ENCODE measurements at places on chromosomes 3 and 15. TPM values are rescaled to one million over a fixed set of nuclear protein-coding genes. Genes with fewer than 3 reads are reported as not detected.

GRCh38 chr3:62703451-62704167 is 171.6 kb downstream of the CADPS start:
- no peak for DNase-seq
- no peak overlapping the region for H3K4me3 ChIP-seq
- no peaks in the 10 kb centered on the region for H3K4me1 ChIP-seq
- H3K27ac ChIP-seq: no peak overlapping the region

Gene CGNL1
- polyA plus RNA-seq: 7.8 TPM

DNA sequence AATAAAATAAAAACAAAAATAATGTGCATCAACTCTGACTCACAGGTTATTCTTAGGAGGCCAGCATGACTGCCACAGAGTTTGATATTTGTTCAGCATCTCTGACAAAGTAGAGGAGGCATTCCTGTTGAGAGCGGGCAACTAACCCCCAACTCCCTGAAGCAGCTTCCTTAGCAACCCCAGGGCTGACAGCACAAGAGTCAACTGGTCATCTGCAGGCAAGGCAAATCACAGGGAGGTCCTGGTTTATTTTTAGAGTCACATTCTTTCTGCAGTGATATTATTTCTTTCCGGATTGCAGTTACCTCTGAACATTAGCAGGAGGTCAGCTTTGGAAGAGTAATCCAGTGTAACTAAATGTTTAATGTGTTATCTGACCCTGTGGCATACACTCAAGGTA is 273.0 kb downstream of the PLCL2 start:
- H3K4me3 ChIP-seq: no peak overlapping the region
- H3K36me3 ChIP-seq: peaks cover 79% of the 10 kb centered on the region
- H3K4me1 ChIP-seq: no peaks in the 10 kb centered on the region

DNA sequence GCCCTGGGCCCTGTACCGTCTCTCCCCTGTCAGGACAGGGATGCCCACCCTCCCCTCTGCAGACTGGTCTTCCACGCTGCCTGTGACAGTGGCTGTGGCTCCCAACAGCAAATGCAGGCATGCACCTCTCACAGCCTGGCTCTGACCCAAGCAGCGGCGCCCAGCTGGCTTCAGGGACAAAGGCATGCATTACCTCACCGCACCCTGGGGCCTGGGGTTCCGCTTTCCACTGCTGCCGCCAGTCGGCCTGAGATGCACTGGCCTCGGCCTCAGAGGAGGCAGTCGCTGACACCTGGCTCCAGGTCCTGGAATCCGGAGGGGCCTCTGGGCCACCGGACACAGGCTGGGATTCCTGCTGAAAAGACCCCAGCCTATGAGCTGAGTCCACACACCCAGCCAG is 70.3 kb downstream of the SCN5A start:
- H3K4me3 ChIP-seq: no peak overlapping the region
- no peaks in the 10 kb centered on the region for H3K27me3 ChIP-seq
- no peak overlapping the region for H3K27ac ChIP-seq
- no peaks in the 10 kb centered on the region for H3K36me3 ChIP-seq
- DNase-seq: no peak
- no peaks in the 10 kb centered on the region for H3K4me1 ChIP-seq

Gene ISLR
- 24.8 TPM for polyA plus RNA-seq

DNA sequence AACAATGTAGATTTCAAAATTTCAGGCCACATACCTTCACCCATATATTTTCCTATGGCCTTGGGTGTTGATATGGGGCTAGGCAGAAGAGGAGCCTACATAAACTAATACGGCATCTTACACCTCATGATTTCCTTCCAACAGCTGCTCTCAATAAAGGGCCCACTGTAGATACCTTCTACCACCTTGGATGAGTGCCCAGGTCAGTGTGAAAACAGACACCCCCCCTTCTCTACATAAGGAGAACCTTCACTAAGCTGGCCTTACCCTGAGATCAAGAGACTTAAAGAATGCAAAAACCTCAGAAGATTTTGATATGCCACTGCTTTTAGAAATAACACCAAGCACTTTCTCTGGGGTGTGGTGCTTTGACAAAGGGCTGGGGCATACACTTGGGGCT is 42.7 kb downstream of the SH3BP5 start:
- no peak overlapping the region for H3K27ac ChIP-seq
- H3K4me3 ChIP-seq: no peak overlapping the region
- DNase-seq: no peak
- no peaks in the 10 kb centered on the region for H3K27me3 ChIP-seq
- peaks cover 4% of the 10 kb centered on the region for H3K4me1 ChIP-seq

Gene TRPM7
- polyA plus RNA-seq: 34.4 TPM

- peaks cover 2% of the 10 kb centered on the region for H3K36me3 ChIP-seq
- H3K4me3 ChIP-seq: peak overlapping the region; percentile 58
- peak overlapping the region; percentile 55 for H3K27ac ChIP-seq
- H3K27me3 ChIP-seq: no peaks in the 10 kb centered on the region
These were observed 792 bp downstream of the SHF start for GRCh38 chr15:45186771-45187577.

Gene RPP25
- polyA plus RNA-seq: 6.2 TPM

GRCh38 chr3:154430014-154430413 is at the start of gene GPR149:
GPR149 (minus strand) TSS chr3:154430190; CDS start chr3:154429615, 575 bp downstream.
- no peaks in the 10 kb centered on the region for H3K36me3 ChIP-seq
- H3K27me3 ChIP-seq: peaks cover 42% of the 10 kb centered on the region
- no peaks in the 10 kb centered on the region for H3K4me1 ChIP-seq
- no peak within 1 kb of the TSS for H3K27ac ChIP-seq

DNA sequence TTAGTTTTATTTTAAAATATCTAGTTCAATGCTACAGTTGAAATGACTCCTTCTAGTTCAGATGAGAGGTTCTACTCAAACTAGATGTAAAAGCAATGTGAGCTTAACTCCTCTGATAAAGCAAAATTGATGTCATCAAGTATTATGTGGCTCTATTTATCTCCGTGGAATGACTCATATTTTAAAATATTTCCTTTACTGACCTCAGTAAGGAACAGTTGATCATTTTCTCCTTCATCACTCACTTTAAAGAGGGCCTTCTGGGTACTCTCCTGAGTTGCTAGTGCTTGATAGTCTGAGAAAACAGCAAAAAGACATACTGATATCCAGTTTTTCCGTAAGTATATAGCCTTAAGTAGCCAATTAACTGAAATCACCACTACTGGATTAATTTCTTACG is 1099.3 kb downstream of the ROBO2 start:
- no peaks in the 10 kb centered on the region for H3K4me1 ChIP-seq
- H3K4me3 ChIP-seq: no peak overlapping the region
- no peak overlapping the region for H3K27ac ChIP-seq
- no peaks in the 10 kb centered on the region for H3K27me3 ChIP-seq
- H3K36me3 ChIP-seq: no peaks in the 10 kb centered on the region
- no peak for DNase-seq

GRCh38 chr15:80906159-80906766 is 83.4 kb downstream of the MESD start:
- H3K4me1 ChIP-seq: no peaks in the 10 kb centered on the region
- no peak for DNase-seq
- H3K27me3 ChIP-seq: no peaks in the 10 kb centered on the region
- no peak overlapping the region for H3K27ac ChIP-seq

DNA sequence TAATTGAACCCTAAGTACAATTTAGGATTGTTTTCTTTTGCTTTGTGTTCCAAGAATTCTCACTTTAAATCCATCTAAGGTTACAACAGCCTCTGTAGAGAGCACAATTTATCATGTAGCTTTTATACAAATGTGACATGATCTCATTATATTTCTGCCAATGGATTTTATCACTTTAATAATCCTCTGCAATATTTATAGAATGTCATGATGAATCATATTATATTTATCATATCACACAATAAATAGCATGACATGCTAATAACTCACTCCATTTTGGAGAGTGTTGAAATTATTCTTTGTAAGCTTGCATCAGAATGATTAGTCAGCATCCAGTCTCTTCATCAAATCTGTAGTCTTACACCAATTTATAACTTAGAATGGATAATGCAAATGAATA is 280.6 kb upstream of the ZNF717 start:
- no peak overlapping the region for H3K27ac ChIP-seq
- no peaks in the 10 kb centered on the region for H3K27me3 ChIP-seq
- no peaks in the 10 kb centered on the region for H3K4me1 ChIP-seq
- H3K36me3 ChIP-seq: no peaks in the 10 kb centered on the region
- no peak overlapping the region for H3K4me3 ChIP-seq

- no peak overlapping the region for H3K27ac ChIP-seq
- H3K4me1 ChIP-seq: no peaks in the 10 kb centered on the region
- no peak for DNase-seq
- H3K27me3 ChIP-seq: peaks cover 8% of the 10 kb centered on the region
These were observed 261.7 kb downstream of the TLE3 start for GRCh38 chr15:69836048-69836447.

Gene ONECUT1
- polyA plus RNA-seq: not detected

DNA sequence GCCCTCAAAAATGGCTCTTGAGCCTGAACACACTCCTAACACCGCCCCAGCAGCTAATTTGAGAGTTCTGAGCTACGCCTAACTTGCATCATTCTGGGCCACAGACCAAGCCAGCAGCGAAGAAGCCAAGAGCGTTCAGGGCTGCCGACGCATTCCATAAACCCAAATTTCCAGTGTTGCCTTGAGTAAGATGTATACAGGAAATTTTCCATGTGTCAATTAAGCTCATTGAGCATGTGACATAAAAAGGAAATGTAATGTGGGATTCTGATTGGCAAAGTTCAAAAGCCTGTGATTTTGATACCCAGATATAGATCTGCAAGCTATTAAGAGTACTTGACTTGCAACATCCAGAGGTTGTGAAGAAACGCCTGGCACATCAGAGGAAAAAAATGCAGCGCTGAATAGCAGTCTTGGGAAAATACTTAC is 148.6 kb upstream of the NR2F2 start:
- H3K27me3 ChIP-seq: no peaks in the 10 kb centered on the region
- DNase-seq: peak; percentile 26
- no peak overlapping the region for H3K4me3 ChIP-seq
- no peak overlapping the region for H3K27ac ChIP-seq
- H3K4me1 ChIP-seq: no peaks in the 10 kb centered on the region

- no peak overlapping the region for H3K27ac ChIP-seq
- H3K27me3 ChIP-seq: no peaks in the 10 kb centered on the region
- no peak overlapping the region for H3K4me3 ChIP-seq
These were observed 7.5 kb downstream of the PSTPIP1 start for GRCh38 chr15:77002436-77002835.

DNA sequence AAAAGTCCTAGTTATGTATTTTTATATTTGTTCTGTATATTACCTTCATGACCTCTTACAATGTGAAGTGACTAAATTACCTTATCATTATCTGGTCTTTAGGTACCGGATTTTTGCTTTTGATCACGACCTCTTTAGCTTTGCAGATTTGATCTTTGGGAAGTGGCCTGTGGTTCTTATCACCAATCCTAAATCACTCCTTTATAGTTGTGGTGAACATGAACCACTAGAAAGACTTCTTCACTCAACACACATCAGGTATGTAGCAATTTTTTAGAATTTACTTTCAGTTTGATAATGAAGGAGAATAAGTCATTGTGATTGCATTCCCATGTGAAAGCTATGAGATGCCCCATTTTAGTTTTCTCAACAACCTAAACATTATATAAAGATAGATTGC is 18.3 kb downstream of the TMEM62 start:
- H3K27ac ChIP-seq: no peak overlapping the region
- H3K4me3 ChIP-seq: no peak overlapping the region
- DNase-seq: no peak
- H3K4me1 ChIP-seq: no peaks in the 10 kb centered on the region
- no peaks in the 10 kb centered on the region for H3K27me3 ChIP-seq
- H3K36me3 ChIP-seq: peaks cover 35% of the 10 kb centered on the region

GRCh38 chr3:58044691-58045483 is 36.7 kb downstream of the FLNB start:
- H3K27ac ChIP-seq: no peak overlapping the region
- DNase-seq: no peak
- no peak overlapping the region for H3K4me3 ChIP-seq
- H3K4me1 ChIP-seq: peaks cover 48% of the 10 kb centered on the region
- no peaks in the 10 kb centered on the region for H3K36me3 ChIP-seq
- no peaks in the 10 kb centered on the region for H3K27me3 ChIP-seq

Gene ADGRG7
- 56.1 TPM for polyA plus RNA-seq

GRCh38 chr3:105154692-105155091 is 212.0 kb upstream of the ALCAM start:
- H3K36me3 ChIP-seq: no peaks in the 10 kb centered on the region
- no peak for DNase-seq
- no peaks in the 10 kb centered on the region for H3K27me3 ChIP-seq
- no peaks in the 10 kb centered on the region for H3K4me1 ChIP-seq
- H3K27ac ChIP-seq: no peak overlapping the region

GRCh38 chr3:125289429-125289981 is 77.0 kb upstream of the SLC12A8 start:
- H3K27me3 ChIP-seq: no peaks in the 10 kb centered on the region
- H3K36me3 ChIP-seq: peaks cover 7% of the 10 kb centered on the region
- no peak overlapping the region for H3K4me3 ChIP-seq

Data from large intestine (tissue), 12 donors.